ENCODE measurements at places on chromosomes 16 and 17.

- DNase-seq, result no peak
Measured at GRCh38 chr17:64150237-64151015, 20.5 kb upstream of the ERN1 start.

- DNase-seq, result peak; percentile 32
Measured at GRCh38 chr16:87550495-87550961, 51.8 kb upstream of the JPH3 start.

DNA sequence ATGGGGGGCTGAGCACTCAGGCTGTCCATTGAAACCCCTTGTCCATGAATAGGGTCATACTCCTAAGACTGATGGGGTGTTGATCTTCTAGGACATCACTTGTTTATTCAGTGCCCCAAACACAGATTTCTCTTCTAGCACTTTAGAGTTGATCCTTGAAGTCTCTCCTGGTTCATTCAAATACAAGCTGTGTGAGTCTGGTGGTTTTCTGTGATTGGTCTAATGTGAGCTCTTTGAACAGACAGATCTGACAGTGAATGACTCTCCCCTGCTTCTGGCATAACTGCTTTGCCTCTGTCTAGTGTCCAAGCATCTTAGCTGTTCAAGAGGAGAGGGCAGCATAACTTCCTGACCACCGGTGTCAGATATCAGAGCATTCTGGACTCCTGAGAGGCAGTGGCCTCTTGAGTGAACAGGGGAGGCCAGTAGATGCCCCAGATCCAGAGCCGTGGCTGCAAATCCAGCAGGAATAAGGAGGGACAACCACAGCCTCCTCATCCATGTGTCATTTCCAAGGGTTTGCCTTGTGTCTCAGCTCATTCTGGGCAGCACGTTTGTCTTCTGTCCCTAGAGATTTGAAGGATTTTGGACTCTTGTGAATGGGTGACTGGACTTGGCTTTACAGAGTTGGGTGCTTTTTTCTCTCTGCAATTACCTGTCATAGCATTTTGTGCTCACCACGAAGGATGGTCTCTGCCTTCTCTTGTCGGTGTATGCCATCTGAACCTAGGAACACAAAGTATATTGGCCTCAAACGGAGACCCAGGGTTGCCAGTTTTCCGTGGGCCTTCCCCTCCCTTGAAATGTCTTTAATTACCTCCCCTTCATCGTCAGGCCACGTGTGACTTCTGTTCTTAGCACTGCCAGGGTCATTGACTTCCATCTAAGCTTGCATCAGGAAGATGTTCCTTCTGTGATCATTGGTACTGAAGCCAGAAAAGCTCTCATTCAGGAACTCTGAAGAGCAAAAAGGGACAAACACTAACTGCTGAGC is 13.9 kb upstream of the CLEC18C start:
- no peak for DNase-seq

DNA sequence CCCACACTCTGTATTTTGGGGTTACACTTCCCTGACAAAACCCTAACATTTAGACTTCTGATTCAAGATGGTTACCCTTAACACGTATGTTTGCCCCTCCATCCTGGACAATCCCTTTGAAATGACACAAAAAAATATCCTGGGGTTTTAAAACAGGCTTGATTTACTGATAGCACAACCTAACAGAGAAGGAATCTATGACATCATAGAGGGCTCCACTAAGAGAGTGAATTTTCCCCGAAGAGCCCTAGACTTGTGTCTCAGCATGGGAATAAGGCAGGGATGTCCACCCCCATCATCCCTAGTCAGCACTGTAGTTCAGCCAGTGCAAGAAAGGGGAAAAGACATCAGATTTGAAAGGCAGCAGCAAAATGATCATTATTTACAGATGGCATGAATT is 15.8 kb upstream of the SRCIN1 start:
- no peak for DNase-seq

- peak; percentile 91 for DNase-seq
Measured at GRCh38 chr17:62870030-62870541, 62.0 kb upstream of the MARCHF10 start.

DNA sequence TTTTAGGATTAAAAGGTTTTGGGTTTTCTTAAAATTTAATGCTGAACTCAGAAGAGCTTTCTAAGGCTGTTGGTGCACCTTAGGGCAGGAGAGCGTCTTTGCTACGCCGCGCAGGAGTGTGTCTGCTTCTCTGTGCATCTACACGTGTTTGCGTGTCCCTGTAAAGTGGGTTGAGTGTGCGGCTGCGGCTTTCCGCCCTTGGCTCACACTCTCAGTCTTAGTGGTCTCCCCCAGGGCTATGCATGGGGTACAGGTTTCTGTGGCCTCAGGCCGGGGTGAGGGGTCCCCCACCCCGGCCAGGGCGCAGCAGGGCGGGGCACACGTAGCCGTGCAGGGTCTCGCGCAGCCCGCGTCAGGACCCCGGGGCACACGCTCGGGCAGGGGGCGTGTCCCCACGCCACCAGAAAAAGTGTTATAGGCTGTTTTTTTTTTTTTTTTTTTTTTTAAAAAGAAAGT is 727 bp upstream of the TENT4B start:
- DNase-seq, result peak; percentile 66

DNA sequence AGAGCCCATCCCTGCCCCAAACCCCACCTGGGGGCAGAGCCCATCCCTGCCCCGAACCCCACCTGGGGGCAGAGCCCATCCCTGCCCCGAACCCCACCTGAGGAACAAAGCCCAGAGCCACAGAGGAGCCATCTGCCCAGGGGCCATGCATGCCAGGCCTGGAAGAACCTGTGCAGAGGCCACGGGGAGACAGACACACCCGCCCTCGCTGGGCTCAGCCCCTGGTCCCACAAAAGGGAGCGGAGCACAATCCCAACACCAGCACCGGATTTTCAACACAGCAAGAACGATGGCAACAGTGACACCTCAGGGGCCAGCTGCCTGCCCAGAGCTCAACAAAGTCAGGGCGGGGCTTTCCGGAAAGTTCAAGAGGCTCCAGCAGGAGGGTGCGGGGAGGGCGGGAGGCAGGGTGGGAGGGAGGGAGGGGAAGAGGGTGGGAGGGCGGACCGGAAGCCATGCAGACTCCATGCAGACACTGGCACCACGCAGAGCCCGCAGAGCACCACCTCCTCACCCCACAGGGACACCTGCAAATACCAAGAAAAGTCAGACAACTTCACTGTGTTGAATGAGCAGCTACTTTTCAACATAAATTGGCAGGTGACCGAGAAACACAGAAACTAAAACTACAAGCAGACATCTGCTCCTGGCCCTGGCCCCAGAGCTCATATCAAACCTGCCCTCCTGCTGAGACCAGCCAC is 27.9 kb upstream of the C16orf95 start:
- no peak for DNase-seq

- peak; percentile 55 for DNase-seq
Measured at GRCh38 chr16:87541147-87541871, 48.5 kb upstream of the ZCCHC14 start.

- no peak for DNase-seq
Measured at GRCh38 chr16:85910854-85911247, 11.9 kb downstream of the IRF8 start.

GRCh38 chr16:53952215-53953208 is 248.6 kb downstream of the FTO start:
- DNase-seq, result peak; percentile 12

Measured in ELR (cell line).